Smooth muscle cell of the pulmonary artery (primary cell): ENCODE measurements at places on chromosomes 3 and 15. TPM values are rescaled to one million over a fixed set of nuclear protein-coding genes. Genes with fewer than 3 reads are reported as not detected.

VIPR1 gene
- total RNA-seq, result 2.2 and 8.3 TPM in 2 replicates

SNTN gene
- not detected in 2 replicates for total RNA-seq

KBTBD8 gene
- 3.1 and 4.2 TPM in 2 replicates for total RNA-seq

DUOXA2 gene
- not detected in 2 replicates for total RNA-seq

LMAN1L gene
- 0.26 TPM in 1 of 2 replicates, not detected in the other for total RNA-seq

MAP6D1 gene
- total RNA-seq, result 2.3 and 3.1 TPM in 2 replicates

KLHL24 gene
- total RNA-seq, result 46.4 and 59.9 TPM in 2 replicates

SCN11A gene
- total RNA-seq, result under 0.01 TPM in 1 of 2 replicates, not detected in the other

ARPIN gene
- 8.8 and 11.9 TPM in 2 replicates for total RNA-seq

DLL4 gene
- total RNA-seq, result 0.07 and 0.10 TPM in 2 replicates

ARGFX gene
- not detected in 2 replicates for total RNA-seq

CAND2 gene
- 5.1 TPM in 2 replicates for total RNA-seq

GUCA1C gene
- not detected in 2 replicates for total RNA-seq

BMF gene
- total RNA-seq, result 2.0 and 3.8 TPM in 2 replicates

SLC15A2 gene
- 0.26 and 0.30 TPM in 2 replicates for total RNA-seq

ZIC4 gene
- total RNA-seq, result 0.07 TPM in 1 of 2 replicates, not detected in the other

SGO1 gene
- 0.83 and 2.2 TPM in 2 replicates for total RNA-seq

PIK3CA gene
- 28.5 and 40.5 TPM in 2 replicates for total RNA-seq

TMEM45A gene
- 92.2 and 160 TPM in 2 replicates for total RNA-seq

RTP4 gene
- total RNA-seq, result 0.20 and 0.59 TPM in 2 replicates

TMIE gene
- 0.07 and 0.23 TPM in 2 replicates for total RNA-seq

CXCR6 gene
- total RNA-seq, result not detected in 2 replicates

FRMD5 gene
- 10.0 and 30.2 TPM in 2 replicates for total RNA-seq

SH2D7 gene
- not detected in 2 replicates for total RNA-seq

WDR93 gene
- total RNA-seq, result 0.07 TPM in 1 of 2 replicates, not detected in the other

IVD gene
- total RNA-seq, result 63.4 and 84.4 TPM in 2 replicates

CHL1 gene
- 0.07 TPM in 1 of 2 replicates, not detected in the other for total RNA-seq

HRH1 gene
- total RNA-seq, result 21.6 and 44.0 TPM in 2 replicates

SLC28A2 gene
- not detected in 2 replicates for total RNA-seq

MYEF2 gene
- 6.3 and 8.5 TPM in 2 replicates for total RNA-seq

RBM15B gene
- total RNA-seq, result 38.8 and 40.6 TPM in 2 replicates

RBP2 gene
- not detected in 2 replicates for total RNA-seq

P2RY1 gene
- 0.17 and 0.59 TPM in 2 replicates for total RNA-seq

ROBO1 gene
- total RNA-seq, result 49.4 and 94.4 TPM in 2 replicates

TRNT1 gene
- 19.8 and 20.0 TPM in 2 replicates for total RNA-seq

CD200R1 gene
- 0.07 TPM in 1 of 2 replicates, not detected in the other for total RNA-seq

ITIH1 gene
- 0.17 and 0.33 TPM in 2 replicates for total RNA-seq

SEMA3G gene
- total RNA-seq, result 0.03 and 0.13 TPM in 2 replicates

SLC6A11 gene
- 0.03 and 0.13 TPM in 2 replicates for total RNA-seq

GOLGA6L9 gene
- total RNA-seq, result 1.5 and 2.2 TPM in 2 replicates

GPR27 gene
- 0.13 and 0.26 TPM in 2 replicates for total RNA-seq

PAK6 gene
- total RNA-seq, result 0.13 TPM in 2 replicates

TRPM1 gene
- total RNA-seq, result not detected in 2 replicates
